Upper lobe of left lung (tissue), 6 donors: ENCODE measurements at places on chromosomes 5 and 9.

GRCh38 chr9:27212191-27212590 is 84.8 kb downstream of the EQTN start:
- DNase-seq, result no peak

DNA sequence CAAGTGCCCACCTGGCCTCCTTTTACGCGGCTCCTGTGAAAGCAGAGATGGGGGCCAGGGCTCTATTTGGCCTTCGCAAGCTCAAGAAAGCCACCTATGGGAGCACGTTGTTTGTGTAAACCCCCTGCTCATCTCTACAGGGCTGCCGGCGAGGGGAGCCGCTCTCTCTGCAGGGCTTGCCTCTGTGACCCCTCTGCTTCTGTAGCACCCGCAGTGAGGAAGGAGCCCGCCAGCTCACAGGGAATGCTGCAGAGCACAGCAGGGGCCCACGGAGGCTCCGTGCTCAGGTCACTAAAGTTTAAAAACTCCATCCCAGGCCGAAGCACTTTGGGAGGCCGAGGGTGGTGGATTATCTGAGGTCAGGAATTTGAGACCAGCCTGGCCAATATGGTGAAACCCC is 376.8 kb downstream of the IRX2 start:
- no peak for DNase-seq

- DNase-seq, result peak; percentile 70
Measured at GRCh38 chr5:139658928-139659667, 10.9 kb downstream of the CXXC5 start.

- DNase-seq, result no peak
Measured at GRCh38 chr9:131809941-131810344, 70.1 kb upstream of the RAPGEF1 start.

- DNase-seq, result no peak
Measured at GRCh38 chr9:98329281-98329680, 73.8 kb upstream of the TBC1D2 start.

DNA sequence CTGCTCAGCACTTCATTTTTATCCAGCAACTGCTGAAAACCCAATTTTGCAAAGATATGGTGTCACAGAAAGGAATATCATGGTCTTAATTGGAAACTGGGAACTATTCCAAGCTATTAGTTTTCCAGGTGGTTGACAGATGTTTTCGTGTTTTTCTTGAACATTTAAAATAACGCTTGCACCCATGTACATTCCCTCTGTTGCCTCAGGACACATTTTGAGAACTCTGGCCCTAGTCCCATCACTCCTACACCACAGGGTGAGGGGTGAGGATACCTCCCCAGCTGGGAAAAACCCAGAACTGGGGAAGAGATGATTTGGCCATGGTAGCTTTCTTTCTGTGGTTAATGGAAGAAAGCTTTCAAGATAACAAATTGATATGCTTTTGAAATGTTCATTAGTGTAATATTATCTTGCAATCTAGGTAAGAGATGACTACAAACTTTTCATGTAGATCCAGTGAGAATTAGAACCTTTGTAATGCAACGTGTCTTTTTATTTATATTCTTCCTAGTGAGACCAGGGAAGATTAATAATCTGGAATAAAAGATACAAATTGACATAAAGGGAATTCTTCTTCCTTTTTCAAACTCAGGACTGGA is 627.0 kb downstream of the RAB3C start:
- no peak for DNase-seq

GRCh38 chr5:167244583-167244982 is 1046.9 kb upstream of the WWC1 start:
- no peak for DNase-seq

- no peak for DNase-seq
Measured at GRCh38 chr5:14373685-14374084, 207.9 kb upstream of the OTULINL start.

DNA sequence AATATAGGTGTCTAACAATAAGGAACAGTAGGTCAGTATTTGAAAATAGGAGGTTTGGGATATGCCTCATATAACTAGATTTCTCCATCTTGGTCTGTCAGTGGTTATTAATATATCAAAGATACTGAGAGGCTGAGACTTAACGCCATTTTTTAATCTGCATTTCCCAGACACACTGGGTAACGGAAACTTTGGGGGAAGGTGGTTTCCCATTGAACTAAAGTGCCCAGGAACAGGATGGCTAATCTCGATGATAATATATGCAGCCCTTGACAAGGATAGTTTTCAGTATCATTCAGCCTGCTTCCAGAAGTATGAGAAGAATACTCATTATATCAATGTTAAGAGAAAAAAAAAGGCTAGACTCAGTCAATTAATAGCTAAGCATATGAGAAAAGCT is 30.7 kb downstream of the EFNA5 start:
- no peak for DNase-seq

DNA sequence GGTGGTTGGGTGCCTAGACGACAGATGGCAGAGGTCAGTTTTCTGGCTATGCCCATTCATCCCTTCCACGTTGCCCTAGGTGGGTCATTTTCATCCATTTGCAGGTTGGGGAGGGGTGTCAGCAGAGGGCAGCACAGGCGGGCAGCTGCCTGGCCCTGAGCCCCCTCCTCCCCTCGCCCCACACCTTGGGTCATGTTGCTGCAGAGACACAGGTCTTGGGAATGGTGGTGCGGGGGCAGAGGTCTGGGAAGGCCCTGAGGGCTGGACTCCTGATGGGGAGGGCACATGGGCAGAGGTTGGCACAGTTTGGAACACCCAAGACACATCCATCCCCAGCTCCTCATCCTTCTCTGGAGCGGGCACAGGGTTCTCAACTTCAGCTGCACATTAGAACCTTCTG is 103.2 kb upstream of the LMX1B start:
- DNase-seq, result no peak

DNA sequence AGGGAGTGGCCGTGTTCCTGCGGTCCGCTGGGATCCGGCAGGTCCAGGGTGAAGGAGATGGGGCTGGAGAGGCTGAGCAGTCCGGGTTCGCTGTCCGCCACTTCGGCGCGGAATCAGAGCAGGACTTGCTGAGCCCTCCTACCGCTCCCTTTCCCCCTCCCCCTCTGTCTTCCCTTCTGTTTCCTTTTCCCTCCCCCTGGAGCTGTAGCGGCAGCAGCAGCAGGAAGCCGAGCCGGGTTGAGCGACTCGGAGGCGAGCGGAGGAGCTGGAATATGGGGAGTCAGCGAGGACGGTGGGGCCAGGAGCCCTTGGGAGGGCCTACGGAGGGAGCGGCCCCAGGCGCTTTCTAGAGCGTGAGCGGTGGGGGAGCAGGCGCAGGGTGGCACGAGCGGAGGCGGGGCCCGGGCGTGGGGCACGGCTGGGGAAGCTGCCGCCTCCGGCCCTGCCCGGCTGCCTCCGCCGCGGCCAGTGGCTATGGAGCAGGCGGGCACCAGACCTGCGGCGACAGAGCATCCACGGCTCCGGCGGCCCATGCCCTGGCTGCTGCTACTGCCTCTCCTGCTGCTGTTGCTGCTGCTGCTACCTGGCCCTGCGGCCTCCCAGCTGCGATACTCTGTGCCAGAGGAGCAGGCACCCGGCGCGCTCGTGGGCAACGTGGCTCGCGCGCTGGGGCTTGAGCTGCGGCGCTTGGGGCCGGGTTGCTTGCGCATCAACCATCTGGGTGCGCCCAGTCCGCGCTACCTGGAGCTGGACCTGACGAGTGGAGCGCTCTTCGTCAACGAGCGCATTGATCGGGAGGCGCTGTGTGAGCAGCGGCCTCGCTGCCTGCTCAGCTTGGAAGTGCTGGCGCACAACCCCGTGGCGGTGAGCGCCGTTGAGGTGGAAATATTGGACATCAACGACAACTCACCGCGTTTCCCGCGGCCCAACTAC is at the start of gene PCDHAC2:
PCDHAC2 (plus strand) TSS at position 184 of the 933 bp plus-strand sequence; CDS start at position 475, 291 bp downstream.
- peak; percentile 58 for DNase-seq

DNA sequence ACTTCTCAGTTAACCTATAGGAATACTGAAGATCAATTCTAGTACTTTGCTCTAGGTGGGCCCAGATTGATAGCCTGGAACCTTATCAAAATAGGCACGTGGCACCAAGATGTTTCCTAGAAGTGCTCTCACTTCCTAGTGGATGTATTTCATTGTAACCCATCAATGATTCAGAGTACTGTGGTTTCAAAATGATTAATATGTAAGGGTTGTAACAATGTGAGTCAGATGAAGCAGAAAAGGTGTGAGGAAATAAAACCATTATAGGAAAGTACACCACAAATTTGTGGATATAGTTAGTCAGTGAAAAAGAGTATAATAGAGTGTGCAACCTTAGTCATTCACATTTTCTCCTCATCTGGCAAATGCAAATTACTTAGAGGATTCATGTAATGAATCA is 177.3 kb upstream of the FST start:
- no peak for DNase-seq

DNA sequence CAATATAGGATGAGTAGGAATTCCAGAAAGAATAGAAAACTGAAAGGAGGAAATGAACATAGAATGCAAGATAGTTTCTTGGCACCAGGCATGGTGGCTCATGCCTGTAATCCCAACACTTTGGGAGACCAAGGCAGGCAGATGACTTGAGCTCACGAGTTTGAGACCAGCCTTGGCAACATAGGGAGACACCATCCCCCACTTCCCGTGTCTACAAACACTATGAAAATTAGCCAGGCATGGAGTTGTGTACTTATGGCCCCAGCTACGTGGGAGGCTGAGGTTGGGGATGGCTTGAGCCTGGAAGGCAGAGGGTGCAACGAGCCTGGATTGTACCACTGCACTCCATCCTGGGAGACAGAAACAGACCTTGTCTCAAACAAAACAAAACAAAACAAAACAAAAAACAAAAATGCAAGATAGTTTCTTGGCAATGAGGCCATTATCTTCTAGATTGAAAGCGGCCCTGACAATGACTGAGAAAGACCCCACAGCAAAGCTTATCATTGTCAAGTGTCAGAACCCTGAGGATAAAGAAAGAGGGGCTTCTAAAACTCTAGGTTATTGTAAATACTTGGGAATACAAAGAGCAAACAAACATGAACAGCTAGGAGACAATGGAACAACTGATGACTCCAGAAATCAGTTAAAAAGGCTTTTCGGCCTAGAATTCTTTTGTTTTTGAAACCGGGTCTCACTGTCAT is 9.2 kb downstream of the SQSTM1 start:
- DNase-seq, result no peak

- no peak for DNase-seq
Measured at GRCh38 chr5:66198837-66199236, 54.7 kb downstream of the SREK1 start.

GRCh38 chr9:75149841-75150241 is 61.5 kb downstream of the OSTF1 start:
- DNase-seq, result no peak

DNA sequence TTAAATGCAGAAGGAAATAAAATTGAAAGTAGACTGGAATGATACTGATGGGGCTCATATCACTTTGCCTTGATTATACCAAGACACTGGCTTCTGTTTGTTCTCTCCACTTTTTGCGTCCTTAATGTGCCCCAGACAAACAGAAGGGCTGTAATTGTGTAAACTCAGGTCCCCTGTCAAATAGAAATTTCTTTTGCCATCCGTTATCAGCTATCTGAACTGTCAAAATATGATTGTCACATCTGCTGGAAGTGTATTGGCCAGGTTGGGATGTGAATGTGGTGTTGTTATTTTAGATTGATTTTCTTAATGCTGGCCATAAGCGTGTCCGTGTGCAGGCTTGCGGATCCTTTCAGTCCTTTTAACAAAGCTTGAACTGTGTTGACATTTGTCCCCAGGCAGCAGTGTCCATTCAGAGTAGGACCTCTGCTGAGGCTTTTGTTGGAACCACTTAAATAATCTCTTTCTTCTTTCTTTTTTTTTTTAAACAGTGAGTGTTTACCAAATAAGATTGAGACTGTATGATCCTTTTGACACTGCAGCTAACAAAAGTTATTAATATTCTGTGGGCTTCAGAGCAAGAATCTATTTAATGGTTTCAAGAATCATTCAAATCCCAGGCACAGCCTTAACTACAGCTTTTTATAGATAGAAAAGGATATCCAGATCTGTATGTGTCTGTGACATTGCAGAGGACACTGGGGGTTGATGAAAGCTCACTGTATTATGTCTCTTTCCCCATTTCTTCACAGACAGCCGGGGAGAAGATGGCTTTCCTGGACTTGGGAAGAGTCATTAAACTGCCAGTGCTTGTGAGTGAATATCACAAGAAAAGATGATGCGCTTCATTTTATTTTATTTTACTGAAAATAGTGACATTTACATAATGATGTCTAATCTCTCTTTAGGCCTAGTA is 171.7 kb downstream of the ZNF608 start:
- DNase-seq, result no peak

DNA sequence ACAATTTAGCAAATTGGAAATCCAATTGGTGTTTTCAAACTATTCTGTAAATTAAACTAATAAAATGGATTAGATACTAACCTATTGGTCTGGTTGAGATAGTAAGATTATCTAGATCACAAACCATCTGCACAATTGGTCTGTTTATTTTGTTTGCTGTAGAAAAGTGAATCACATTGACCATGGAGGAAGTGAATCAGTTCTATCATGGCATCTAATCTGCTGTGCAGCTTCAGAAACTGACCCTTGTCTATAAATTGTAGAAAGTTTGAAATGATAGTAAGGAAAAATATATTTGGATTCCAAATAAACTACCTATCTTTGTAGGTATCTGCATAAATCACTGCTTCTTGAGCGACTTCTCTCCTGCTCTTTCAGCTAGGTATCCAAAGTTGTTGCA is 1865.4 kb downstream of the MAT2B start:
- no peak for DNase-seq

DNA sequence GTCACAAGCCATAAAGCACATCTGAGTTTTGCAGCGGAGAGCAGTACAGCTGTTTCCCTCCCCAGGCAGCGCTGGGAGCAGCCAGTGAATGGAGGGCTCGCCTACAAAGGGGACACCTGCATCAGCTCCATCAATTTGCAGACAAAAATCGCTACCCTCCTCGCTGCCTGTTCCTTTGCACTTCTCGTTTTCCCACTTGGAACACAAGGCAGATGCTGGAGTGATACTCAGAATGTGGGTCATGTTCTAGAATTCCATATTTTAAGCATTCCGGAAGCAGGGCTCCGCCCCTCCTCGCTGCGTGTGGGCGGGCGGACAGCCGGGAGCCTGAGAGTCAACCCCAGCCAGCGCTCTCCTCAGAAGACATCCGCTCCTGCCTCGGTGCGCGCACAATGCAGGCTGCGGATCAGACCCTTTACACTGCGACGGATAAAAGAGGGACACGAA is 92.1 kb downstream of the LMNB1 start:
- DNase-seq, result peak; percentile 86

- peak; percentile 43 for DNase-seq
Measured at GRCh38 chr9:124441291-124441690, 9.0 kb upstream of the ADGRD2 start.

DNA sequence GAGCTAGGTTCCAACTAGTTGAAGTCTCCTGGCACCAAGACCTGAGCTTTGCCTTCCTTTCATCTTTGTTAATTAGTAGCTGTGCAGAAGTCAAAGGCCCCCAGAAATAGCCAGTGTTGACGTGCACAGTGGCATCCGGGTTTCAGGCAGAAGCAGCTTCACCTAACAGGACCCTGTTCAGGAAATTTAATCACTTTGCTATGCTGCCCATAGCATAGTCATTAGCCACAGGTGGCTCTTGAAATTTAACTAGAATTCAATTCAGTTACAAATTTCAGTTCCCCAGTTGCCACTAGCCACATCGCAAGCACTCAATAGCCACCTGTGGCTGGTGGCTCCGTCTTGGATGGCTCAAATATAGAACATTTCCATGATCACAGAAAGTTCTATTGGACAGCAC is 179.1 kb downstream of the GOLPH3 start:
- DNase-seq, result no peak
